ENCODE measurements at places on chromosomes 4 and X.

DNA sequence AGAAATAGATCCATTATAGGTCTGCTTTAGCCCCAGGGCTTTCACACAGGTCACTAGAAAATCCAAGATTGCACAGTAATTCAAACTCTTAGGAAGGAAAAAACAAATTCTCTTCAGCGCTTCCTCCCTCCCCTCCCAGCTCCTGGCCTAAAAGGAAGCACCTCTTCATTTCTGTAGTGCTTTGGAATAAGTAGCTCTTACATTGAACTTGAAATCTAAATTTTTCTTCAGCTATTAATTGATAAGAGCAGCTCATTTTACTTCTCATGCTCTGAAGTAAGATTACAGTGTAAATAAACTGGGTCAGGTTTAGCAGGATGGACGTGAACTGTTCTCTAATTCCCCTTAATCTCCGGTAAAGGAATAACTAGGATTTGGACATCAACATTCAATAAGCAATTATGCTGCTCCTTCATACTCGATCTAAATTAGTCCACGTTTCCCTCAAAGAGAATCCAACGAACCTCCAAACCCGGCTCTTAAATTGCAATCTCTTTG lies 10.9 kb upstream of the SEL1L3 start:
- no peak for DNase-seq

GRCh38 chr4:152938237-152938947 lies 2.3 kb downstream of the FHDC1 start:
- no peak for DNase-seq

- DNase-seq: no peak
These were observed 535.5 kb downstream of the MID1IP1 start for GRCh38 chrX:39336671-39337311.

DNA sequence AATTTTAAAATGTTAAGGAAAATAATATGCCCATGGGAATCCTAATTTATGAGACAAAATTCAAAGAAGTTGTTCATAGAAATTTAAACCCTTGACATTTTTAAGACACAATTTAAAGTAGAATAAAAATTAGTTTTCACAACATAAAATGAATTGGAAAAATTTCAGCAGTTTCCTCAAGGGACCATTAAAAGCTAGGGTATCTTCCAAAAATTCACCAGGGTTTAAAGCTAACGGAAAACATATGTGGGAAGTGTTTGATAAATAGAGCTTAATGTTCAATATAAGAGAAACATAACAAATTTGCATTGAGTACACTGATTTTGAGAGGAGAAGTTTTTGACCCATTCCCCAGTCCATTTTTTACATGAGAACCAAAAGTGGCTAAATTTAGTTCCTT lies 228.9 kb upstream of the TTC29 start:
- no peak for DNase-seq

DNA sequence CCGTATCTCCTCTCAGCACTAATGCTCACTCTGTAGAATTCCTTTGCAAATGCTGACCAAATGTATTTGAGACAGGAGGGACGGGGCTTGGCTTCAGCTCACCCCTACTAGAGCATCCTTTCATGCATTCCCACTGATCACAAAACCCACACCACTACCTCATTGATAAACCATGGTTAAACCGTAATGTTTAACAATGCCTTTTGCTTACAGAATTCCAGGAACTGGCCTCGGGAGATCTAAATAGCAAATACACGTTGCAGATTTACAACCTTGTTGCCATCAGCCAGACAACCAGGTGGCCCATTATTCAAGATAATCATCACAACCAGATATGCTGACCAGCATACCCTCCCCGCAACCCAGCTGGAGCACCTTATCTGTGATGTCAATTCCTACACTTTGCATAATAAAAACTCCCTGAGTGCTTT lies 391.9 kb downstream of the KCTD8 start:
- no peak for DNase-seq

- no peak for DNase-seq
These were observed 66.9 kb downstream of the NCAPG start for GRCh38 chr4:17877661-17878060.

DNA sequence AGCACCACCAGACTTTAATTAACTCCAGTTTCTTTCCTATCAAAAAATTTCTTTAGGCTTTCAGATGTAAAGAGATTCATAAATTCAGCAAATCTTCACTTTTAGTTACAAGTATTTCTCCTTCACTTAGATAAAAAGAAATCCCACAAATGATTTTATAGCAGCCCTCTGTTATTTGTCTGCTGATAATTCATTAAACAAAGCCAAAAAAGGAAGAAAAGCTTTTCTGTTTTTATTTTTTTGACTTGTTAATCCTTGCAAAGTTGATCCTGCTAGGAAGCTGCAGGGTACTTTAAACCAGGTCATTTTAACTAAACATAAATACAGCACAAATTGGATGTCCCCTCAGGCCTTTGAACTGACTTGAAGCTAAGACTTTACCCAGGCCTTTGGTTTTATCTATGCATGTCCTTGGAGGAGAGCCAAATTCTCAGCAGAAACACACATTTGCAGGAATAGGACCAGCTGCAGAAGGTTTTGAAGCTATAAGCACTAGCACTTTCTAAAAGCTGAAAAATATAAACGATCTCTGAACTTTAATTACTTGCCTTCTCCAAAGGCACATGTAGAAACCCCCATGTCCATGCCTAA lies 57.5 kb downstream of the PCDH18 start:
- no peak for DNase-seq

- DNase-seq: no peak
These were observed 1081.8 kb upstream of the GRID2 start for GRCh38 chr4:91222014-91222413.

GRCh38 chr4:114922592-114922933 lies 190.9 kb downstream of the NDST4 start:
- DNase-seq: no peak

- no peak for DNase-seq
These were observed 177.8 kb upstream of the C1QTNF7 start for GRCh38 chr4:15250021-15250441.

- DNase-seq: peak; percentile 82
These were observed 29.5 kb downstream of the SH3TC1 start for GRCh38 chr4:8228319-8229250.

- DNase-seq: no peak
These were observed 8.6 kb upstream of the TKTL2 start for GRCh38 chr4:163482190-163482589.

DNA sequence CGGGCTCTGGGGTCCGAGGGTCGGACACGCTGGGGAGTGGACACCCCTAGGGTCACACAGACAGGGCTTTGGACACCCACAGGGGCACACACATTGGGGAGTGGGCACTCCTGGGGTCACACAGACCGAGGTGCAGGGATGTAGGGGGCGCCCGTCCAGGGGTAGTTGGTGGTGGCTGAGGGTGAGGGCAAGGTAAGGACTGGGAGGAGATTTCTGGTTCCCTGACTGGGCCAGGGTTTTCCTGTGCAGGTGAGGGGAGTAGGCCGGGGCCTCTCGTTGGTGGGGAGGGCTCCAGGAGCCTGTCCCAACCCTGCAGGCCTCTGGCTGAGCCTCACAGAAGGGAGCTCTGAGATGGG lies 21.9 kb upstream of the WDR45 start:
- no peak for DNase-seq

DNA sequence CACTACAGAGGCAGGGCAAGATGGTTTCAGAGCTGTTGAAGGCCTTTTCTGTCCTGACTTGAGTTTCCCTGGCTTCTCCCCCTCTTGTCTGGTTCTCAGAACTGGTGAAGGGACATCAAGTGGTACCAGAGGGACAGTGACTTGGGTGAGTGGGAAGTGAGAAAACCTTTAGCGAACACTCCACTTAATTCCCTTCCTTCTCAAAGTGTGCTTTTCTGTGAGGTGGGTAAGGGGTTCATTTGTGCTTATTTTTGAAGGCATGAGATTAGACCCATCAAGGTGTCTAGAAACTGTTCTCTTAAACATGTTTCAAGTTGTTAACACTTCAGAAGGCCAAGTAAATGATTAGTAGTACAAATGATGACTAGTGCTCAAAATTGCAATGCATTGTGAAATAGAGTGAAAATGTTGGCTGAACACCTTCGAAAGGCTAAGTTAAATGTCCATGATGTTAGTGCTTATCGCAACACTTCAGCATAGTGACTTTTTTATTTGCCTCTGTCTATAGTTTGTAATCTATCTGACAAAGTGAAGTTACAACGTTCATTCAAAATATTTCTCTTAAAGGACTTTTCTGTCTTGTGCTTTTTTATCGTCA lies 2.8 kb downstream of the AREG start:
- no peak for DNase-seq

DNA sequence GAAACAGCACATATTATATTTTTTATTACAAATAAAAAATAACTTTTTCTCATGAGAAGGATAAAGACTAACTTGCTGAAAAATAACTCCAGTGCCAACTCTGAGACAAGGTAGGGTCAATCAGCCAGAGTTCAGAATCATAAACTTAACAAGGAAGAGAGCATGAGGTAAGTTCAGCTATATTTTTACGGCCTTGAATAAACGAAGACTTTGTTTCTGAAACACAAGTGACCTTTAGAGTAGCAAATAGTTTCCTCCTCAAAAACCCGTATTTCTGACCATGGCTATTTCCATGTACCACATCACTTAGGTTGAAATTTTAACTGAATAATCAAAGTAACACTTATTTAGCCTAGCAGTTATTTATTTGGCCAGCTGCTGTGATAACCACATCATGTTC lies 45.5 kb downstream of the PRDM5 start:
- no peak for DNase-seq

DNA sequence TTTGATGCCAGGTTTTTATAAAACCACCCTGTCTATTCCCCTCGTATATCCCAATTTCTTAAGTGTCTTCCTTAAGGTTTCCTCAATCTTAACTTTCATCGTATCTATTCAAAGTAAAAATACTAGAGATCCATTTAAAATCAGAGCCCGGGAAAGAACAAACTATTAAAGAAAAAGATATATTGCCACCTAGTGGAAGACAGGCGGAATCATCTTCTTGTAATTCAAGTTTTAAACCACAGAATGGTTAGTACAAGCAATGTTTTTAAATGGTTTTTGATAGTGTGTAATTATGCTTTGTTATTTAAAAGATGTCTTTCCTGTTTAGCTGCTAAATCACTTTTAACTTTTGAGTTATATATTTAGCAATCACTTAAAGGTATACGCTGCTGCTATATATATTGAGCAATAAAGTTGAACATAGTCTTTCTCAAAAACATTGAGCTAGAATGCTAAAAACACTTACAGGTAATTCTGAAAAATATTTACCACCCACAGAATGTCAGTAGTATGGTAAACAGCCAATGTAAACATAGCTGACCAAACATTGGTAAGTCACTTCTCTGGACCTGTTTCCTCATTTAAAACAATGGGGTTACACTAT lies 18.2 kb downstream of the PRDM8 start:
- DNase-seq: no peak

- no peak for DNase-seq
These were observed 333.3 kb downstream of the BCOR start for GRCh38 chrX:39764441-39764914.

DNA sequence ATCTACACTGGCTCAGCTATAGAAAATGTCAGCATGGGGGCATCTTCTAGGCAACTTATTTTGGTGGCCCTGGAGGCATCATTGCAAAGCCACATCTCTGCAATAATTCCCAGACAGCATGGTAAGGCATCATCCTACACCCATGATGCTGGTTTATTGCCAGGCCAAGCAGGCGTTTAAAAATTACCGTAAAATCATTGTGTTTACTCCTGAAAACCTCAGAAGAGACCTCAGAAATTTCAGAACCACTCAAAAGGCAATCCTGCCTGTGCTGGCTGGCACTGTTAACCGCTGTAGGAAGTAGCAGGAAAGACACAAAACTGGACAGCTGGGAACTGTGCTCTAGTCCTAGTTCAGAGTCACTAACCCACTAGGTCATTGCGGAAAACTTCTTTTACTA lies 63.2 kb downstream of the MID1 start:
- no peak for DNase-seq

DNA sequence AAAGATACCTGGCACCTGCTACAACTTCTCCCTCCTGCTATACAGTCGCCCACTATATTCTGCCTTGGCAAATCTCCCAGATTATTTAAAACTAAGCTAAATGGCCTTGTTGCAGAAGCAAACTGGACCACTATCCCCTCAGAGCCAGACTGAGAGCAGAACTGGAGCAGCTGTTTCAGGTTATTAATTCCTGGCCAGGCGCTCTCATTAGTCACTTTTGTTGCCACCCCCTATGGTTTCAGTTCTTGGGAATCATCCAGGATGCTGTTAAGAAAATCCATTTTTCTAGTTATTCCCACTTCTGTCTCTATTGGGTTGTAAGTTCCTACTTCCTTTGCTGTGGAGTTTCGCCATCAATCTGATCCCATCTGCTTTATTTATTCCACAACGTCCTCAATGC lies 30.1 kb downstream of the ADGRA3 start:
- no peak for DNase-seq

DNA sequence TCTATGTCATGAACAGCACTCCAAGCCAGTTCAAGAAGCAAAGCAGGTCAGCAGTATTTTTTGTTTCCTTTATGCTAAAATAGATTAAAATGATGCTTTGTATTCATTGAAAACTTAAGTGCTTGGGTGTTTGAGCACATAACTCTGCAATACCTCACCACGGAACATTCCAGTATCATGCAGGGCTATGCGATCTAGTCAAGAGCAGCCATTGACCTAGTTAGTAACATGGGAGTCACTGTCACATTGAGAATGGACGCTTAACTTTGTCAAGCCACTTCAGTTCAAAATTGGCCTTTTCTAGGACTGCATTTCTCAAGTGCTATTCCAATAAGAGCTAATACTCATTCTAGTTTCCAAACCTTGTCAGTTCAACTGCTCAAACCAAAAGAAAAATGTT lies 160.1 kb upstream of the FSTL5 start:
- no peak for DNase-seq

- peak; percentile 90 for DNase-seq
These were observed at the start of gene FTSJ1 for GRCh38 chrX:48475774-48476577. Gene FTSJ1, plus strand, starts transcription at chrX:48476199. Its CDS starts 1,849 bp downstream, at chrX:48478048.

GRCh38 chrX:44042116-44042515 lies 68.9 kb upstream of the NDP start:
- DNase-seq: no peak

- no peak for DNase-seq
These were observed 171.5 kb downstream of the FSTL5 start for GRCh38 chr4:161992317-161992716.

- no peak for DNase-seq
These were observed 2.2 kb downstream of the ZNF185 start for GRCh38 chrX:152899874-152900719.

GRCh38 chr4:16573206-16573605 lies 325.2 kb downstream of the LDB2 start:
- no peak for DNase-seq

DNA sequence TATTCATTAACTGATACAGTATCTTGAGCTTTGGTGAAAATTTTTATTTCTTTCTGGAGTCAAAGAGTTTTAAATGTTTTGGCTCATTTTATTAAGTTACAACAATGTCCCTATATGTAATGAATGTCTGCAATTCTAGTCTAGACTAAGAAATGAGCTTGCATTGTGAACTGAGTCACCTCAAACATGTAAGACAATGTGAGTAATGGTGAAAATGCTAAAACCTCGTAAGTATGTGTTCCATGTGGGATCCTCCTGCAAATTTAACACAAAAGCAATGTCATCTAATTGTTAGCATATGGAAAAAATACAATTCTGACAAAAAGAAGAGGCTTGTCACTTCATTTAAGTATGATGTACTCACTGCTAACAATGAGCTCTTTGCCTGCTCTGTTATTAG lies 480.5 kb upstream of the FSTL5 start:
- no peak for DNase-seq

- DNase-seq: no peak
These were observed 1.2 kb downstream of the TCEANC start for GRCh38 chrX:13654116-13654515.

GRCh38 chr4:185524888-185525863 lies 10.1 kb downstream of the PDLIM3 start:
- DNase-seq: no peak

Measured in A549 (cell line).